Stimulated activated CD8-positive, alpha-beta memory T cell treated with anti-CD3 and anti-CD28 coated beads, Interleukin-15, amount 100 ng/mL, for 48 hours (primary cell): ENCODE measurements at places on chromosomes 13 and 19.

GRCh38 chr13:73987618-73988017 lies 146.6 kb downstream of the KLF12 start:
- DNase-seq: no peak

DNA sequence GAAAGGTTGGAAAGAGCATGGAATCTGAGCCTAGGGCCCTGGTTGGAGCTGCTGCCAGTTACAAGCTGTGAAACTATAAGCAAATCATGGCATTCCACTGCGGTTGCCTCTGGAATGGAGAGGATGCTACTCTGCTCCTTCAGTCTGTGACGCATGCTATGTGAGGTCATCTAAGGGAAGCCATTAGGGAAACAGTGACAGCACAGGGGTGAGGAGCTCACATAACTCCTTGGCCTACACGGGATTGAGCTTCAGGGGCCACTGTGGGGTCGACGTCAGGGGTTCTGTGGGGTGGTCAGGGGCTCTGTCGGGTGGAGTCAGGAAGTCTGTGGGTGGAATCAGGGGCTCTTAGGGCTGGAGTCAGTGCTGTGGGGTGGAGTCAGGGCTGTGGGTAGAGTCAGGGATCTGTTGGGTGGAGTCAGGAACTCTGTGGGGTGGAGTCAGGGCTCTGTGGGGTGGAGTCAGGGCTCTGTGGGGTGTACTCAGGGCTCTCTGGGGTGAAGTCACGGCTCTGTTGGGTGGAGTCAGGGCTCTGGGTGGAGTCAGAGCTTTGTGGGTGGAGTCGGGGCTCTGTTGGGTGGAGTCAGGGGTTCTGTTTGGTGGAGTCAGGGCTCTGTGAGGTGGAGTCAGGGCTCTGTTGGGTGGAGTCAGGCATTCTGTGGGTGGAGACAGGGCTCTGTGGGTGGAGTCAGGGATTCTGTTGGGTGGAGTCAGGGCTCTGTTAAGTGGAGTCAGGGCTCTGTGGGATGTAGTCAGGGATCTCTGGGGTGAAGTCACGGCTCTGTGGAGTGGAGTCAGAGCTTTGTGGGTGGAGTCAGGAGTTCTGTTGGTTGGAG lies 35.8 kb upstream of the MEDAG start:
- DNase-seq: peak; percentile 32

- no peak for DNase-seq
Observed at GRCh38 chr13:45138282-45138681, 18.0 kb downstream of the GTF2F2 start.

- no peak for DNase-seq
Observed at GRCh38 chr19:9043524-9043923, 33.3 kb upstream of the MUC16 start.

- DNase-seq: no peak
Observed at GRCh38 chr19:36009633-36010379, 1.2 kb upstream of the SYNE4 start.
